ENCODE measurements at places on chromosomes 3 and 15.

DNA sequence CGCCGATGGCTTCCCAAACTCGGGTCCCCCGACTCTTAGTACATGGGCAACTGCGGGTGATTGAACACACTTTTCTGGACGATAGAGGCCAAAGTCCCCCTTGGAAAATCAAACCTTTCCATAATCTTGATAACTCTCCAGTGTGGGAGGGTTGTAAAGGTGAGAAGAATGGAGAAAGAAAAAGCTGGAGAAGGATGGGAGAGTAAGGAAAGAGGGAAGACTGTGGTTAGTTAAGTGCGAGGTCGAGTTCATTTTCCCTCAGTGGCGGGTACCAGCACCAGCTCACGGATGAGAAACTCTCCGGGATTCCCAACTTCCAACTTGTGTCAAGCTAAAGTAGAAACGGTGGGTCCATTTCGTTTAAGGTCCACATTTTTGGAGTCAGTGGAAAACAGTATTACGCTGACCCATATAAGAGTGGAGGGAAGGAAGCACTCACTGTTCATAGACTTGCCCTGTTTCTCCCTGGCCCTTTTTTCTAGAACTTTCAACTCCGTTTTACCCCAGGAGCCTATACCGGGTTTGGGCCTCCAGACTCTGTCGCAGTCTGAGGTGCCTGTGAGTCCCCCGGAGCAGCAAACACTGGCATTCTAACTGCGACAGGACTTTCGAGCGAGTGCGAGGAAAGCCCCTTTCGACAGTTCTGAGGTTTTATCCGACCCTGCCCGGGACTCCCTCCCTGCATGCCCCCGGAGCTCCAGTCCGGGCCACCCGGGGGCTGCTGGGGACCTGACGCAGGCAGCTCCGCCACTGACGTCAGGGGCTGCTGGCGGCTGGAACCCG lies 14.8 kb downstream of the ZIC1 start:
- no peak for DNase-seq

DNA sequence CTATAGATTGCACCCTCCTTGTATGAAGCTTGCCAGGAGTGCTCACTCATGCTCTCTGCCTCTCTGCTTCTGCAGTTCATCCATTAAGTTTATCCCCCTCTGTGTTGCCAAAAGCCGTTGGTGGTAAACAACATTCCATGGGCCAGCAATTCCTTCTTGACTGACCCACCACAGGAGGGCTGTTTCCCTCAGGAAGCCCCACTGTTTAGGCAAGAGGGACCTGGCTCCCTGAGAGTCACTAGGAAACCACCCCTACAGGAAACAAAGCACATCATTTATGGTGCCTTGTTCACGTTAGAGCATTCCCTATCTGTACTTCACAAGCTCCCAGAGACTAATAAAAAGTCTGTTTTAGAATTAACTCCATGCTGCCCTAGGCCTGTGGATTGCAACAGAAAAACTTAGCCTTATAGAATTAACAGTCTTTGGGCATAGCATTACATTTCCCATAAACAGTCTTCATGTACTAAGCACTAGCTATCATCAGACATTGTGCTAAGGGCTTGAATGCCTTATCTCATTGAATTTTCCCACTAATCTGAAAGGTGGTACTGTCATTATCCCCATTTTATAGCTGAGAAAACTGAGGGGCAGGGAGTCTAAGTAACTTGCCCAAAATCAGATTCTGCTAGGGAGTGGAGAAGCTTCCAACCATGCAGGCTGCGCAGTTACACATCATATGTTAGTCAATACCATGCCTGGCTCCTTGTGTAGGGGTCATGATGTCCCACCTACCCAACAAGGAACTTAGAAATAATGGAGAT lies 149.9 kb downstream of the SHQ1 start:
- no peak for DNase-seq

- no peak for DNase-seq
These were observed 167.1 kb downstream of the ARRDC4 start for GRCh38 chr15:98127586-98127985.

- DNase-seq: no peak
These were observed 28.9 kb downstream of the CFAP91 start for GRCh38 chr3:119731560-119732343.

Measured in activated naive CD4-positive, alpha-beta T cell (primary cell).